ENCODE measurements at places on chromosomes 5 and 9.

- no peak for DNase-seq
These were observed 76.2 kb upstream of the MYO10 start for GRCh38 chr5:17012289-17012688.

GRCh38 chr5:132050136-132050535 is 10.3 kb upstream of the IL3 start:
- no peak for DNase-seq

GRCh38 chr5:95583992-95584391 is 29.1 kb downstream of the ARSK start:
- DNase-seq, result no peak

- no peak for DNase-seq
These were observed 147.5 kb downstream of the NXNL2 start for GRCh38 chr9:88682431-88682831.

GRCh38 chr5:6459896-6460295 is 11.2 kb downstream of the UBE2QL1 start:
- no peak for DNase-seq

Measured in neural crest cell (in vitro differentiated cells).